Activated effector memory CD4-positive, alpha-beta T cell treated with Interleukin-2 at 50 U/mL for 16 hours (primary cell): ENCODE measurements at places on chromosomes 7 and 10.

GRCh38 chr10:12419262-12419847, 70.0 kb downstream of the CAMK1D start:
- DNase-seq: peak; percentile 33

DNA sequence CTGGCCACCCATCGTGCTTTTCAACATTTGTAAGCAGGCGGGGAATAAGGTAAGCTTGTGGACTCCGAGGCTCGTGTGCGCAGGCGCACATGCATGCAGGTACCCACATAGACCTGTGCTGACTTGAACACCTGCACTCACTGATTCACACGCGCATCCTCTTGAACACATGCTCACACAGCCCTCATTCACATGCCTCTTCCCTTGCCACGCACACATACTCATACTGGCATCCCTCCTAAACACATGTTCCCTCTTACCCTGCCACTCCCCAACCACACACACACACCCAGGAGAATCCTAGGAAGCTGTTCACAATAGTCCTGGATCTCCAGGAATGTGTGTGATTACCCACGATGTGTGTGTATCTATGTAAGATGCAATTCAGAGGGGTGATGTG, 44.1 kb upstream of the LBX1 start:
- DNase-seq: no peak

- no peak for DNase-seq
Observed at GRCh38 chr10:5641501-5641900, 24.9 kb downstream of the ASB13 start.

GRCh38 chr10:10222304-10222841, 795.3 kb upstream of the CELF2 start:
- no peak for DNase-seq

DNA sequence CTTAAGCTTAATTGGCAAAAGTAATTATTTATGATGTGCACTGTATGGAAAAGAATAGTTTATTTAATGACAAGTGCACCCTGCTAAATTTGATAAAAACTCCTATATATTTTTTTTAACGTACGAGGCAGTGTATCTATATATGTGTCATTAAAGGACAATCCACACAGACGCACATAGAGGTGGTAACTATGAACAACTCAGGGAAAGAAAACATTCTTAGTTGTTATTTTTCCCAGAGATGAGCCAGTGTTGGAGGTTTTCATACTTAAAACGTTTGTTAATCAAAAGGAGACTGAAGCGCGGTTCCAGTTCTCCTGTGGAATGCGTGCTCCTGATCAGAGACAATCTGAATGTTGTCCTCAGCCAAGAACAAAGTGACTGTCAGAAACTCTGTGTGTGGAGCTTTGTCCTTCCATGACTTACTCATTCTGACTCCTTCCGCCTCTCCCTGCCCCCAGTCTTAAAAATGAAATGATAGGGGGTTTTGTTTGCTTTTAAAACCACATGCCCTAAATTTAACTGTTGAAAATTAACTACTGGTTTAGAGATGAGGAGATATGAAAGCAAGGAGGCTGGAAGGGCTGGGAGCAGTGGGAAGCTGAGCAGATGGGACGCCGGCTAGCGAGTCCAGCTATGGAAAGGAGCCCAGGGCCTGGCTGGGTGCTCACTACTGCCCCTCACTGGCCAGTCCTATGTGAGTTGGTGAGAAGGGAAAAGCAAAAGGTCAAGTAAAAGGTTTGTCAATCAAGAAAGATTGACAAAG, 99.6 kb downstream of the SVIL start:
- DNase-seq: no peak

DNA sequence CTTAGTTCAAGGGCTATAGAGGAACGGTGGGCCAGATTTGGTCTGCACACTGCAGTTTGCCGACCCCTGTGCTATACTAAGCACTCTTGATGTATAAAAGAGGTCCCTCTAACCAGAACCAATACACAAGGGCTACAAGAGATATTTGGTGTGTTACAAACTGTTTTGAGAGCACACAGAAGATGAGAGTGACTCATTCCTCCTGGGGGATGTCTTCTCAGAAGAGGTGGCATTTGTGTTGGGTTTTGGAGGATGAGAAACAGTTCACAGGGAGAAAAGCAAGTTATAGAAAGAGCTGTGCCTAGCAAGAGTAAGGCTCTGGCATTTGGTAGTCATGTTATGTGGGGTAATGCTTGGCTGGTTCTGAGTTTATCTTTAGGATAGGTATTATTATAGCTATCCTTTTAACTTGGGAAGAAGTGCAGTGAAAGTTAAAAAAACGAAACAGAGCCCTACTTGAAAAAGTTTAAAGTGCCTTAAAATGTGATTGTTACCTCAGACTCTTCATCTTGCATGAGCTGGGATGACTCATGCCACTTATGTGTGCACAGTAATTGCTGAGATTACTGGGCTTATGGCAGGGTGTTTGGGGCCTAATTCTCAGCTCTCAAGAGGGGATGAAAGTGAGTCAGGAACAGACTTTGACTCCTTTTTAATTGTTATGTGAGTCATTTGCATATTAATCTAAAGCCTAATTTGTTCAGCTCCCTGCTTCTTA, 160.4 kb downstream of the KIF20B start:
- no peak for DNase-seq

DNA sequence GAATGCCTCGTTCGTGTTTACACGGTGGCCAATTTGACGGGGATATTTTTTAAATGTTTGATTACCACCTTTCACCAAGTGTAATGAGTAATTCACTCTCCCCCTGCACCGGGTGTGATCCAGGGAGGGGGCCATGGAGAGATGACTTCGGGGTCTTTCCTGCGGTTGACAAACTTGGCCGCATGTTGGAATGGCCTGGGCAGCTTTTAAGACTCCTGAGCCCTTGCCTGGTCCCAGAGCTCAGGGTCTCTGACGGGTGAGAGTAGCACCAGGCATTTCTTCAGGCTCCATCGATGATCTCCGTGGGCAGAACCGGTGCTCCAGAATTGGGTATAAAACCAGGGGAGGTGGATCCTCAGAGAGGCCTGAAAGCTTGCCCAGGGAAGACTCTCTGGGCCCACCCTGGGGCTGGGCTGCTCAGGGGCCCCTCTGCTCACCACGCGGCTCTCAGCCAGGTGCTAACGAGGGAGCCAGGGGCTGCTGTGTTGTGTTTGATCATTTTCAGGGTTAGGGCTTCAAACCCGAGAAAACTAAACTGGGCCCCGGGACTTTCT, 882 bp downstream of the ZNF282 start:
- peak; percentile 5 for DNase-seq

DNA sequence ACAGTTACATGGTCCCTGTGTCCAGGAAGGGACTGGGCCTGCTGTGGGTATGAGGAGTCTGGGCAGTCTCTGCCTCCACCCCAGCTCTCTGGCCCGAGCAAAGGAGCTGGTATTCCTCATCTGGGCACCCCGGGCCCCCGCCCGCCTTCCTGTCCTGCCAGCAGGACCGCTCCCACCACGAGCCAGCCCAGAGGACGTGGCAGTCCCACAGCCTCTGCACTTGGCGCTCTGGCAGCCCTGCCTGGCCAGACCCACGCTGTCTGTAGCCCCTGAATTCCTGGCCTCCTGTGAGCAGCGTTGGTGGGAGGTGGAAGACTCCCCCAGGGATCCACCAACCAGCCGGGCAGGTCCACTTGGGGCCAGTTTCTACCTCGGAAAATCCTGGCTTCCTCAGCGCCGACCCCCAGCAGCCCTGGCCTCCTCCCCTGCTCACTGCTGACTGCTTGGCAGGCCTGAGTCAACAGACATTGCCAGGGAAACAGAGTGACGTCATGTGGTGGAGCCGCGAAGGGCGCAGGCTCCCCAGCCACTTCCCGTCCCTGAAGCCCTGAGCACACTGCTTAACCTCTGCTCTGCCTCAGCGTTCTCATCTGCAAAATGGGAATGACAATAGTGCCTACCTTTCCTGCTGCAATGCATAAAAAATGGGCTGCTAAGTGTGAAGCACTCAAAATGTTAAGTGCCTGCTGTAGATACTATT, 21.6 kb upstream of the LIMK1 start:
- DNase-seq: peak; percentile 70

GRCh38 chr10:49254556-49255318, 44.2 kb upstream of the C10orf71 start:
- DNase-seq: peak; percentile 25

GRCh38 chr7:696426-696811, 30.1 kb upstream of the DNAAF5 start:
- no peak for DNase-seq
